ENCODE measurements at places on chromosomes 2 and 18. TPM values are rescaled to one million over a fixed set of nuclear protein-coding genes. Genes with fewer than 3 reads are reported as not detected.
A peak's percentile ranks its signal among the peaks of the same experiment; 100 is the strongest.

DNA sequence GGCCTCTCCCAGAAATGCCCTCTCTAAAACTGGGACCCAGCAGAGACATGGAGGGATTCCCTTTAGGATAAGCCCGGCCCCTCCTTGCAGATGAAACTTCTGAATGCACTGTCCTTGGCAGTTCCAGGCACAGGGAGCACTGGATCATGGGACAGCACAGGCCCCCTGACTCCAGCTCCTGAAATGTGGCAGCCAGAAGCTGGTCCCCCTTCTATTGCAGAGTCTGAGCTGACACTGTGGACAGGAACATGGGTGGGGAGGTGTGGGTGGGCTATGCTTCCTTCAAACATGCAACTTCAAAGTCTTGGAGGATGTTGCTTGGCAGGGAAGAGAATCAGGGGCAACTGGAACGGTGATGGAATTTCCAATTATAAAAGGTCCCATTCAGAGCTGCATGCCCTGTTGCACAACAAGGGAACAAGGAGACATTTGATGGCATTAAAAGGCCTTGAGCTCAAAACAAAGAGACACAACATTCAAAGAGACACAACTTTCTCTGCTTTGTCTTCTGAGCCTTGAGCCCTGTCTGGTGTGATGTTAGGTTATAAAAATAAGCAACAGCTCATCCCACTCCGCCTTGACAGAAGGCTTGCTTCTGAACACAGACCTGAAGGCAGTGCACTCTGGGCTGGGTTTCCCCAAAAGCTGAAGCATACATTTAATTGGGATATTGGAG lies 239.0 kb downstream of the OSR1 start:
- DNase-seq: no peak

DNA sequence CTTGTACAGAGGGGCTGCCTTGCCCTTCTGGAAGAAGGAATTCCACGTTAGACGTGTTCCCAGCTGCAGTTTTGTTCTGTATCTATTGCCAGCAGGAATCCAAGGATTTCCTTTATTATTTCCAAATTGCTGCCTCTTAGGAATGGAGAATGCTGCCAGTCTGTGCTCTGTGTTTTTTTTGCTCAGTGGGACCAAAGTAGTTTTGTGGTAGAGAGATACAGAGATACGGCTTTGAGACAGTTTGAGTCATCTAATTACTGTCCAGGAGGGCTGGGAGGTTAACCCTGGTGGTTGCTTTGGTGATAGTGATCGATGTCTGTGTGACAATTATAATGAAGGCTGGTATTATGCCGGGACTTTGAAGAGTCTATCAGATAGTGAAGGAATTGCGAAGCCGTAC lies 26.3 kb downstream of the ASAP2 start:
- no peak for DNase-seq

- no peak for DNase-seq
These were observed 45.1 kb upstream of the RAB27B start for GRCh38 chr18:54783139-54783538.

DNA sequence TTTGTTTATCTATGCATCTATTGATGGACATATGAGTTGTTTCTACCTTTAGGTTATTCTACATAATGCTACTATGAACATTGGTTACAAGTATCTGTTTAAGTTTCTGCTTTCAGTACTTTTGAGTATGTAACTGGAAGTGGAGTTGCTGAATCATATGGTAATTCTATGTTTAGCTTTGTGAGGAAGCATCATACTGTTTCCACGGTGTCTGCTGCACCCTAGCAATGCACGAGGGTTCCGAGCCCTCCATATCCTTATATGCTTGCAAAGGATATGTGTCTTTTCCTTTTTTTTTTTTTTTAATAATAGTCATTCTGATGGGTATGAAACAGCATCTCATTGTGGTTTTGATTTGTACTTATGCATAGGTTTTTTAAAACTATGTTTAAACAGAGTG lies 83.7 kb downstream of the FMNL2 start:
- DNase-seq: no peak

DNA sequence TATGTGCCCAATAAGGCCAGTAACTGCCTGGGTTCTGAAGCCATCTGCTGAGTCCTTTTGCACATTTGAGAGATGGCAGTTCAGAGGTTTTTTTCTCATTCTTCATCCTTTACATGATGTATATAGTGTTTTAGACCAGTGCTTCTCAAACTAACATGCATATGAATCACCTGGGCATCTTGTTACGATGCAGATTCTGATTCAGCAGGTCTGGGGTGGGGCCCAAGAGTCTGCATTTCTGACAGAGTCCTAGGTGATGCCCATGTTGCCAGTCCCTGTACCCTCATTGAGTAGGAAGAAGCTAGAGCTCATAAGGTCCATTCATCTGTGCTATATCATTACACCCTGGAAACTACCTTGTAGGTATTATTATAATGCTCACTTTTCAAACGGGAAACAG lies 3.8 kb downstream of the SMYD5 start:
- no peak for DNase-seq

DNA sequence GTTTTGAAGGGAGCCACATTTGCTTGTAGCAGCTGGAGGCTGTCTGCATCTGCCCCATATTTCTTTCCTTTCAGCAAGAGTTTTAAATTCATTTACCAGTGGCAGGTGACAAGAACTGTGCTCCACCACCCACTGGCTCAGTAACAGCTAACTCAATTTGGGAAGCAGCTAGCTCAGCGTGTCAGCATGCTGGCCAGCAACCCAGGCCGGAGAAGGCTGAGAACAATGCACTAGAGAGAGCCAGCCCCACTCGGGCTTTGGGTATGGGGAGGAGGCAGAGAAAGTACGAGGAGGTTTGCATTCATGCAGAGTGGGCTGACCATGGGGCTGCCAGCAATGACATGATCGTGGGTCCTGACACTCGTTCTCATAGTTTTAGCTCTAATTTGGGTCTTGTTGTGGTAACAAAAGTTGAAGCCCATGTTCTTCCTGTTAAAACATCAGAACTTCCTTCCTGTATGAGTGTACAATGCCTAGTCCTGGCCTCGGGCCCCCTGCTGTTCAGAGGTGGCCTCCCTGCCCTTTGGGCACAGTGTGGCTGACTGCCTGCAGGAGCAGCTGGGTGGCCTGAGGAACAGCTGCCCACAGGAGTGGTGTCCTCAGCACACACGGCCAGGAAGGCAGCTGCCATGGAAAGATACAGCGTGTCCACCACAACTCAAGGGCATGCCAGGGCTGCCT lies 23.0 kb downstream of the CDC42EP3 start:
- DNase-seq: no peak

GRCh38 chr18:45201489-45201888 lies 413.8 kb upstream of the SLC14A2 start:
- DNase-seq: no peak

DNA sequence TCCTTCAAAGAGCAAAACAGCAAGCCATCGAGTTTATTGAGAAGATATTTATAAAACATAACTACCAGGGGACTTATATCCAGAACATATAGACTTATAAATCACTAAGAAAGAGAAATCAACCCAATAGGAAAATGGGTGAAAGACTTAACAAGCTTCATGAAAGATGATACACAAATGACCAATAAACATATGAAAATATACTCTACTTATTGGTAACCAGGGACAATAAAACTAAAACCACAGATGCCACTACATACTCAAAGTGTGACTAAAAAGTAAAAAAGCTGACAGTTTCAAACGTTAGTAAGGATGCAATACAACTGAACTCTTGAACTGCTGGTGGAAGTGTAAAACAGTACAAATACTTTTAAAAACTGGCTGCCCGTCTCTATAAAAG lies 154.3 kb downstream of the TMEM163 start:
- no peak for DNase-seq

DNA sequence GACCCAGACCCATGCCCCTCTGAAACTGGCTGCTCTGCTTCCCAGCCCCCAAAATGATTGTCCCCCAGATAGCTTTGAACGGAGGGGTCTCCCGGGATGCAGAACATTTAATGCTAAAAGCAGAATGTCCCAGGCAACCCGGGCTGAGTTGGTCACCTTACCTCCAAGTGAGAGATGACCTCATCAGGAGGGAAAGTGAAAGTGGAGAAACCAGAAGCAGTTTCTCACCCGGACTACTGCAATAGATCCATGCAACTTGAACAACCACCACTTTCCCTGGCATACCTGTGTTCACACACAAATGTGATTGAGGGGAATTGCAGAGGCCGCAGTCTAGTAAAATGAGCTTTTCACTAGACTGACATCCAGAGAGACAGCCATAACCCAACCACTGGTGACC lies 75.3 kb upstream of the NPAS2 start:
- DNase-seq: peak; percentile 57

- DNase-seq: no peak
These were observed 202.9 kb upstream of the TPO start for GRCh38 chr2:1210352-1210751.

GRCh38 chr2:216568576-216568975 lies 64.6 kb upstream of the IGFBP2 start:
- no peak for DNase-seq

DNA sequence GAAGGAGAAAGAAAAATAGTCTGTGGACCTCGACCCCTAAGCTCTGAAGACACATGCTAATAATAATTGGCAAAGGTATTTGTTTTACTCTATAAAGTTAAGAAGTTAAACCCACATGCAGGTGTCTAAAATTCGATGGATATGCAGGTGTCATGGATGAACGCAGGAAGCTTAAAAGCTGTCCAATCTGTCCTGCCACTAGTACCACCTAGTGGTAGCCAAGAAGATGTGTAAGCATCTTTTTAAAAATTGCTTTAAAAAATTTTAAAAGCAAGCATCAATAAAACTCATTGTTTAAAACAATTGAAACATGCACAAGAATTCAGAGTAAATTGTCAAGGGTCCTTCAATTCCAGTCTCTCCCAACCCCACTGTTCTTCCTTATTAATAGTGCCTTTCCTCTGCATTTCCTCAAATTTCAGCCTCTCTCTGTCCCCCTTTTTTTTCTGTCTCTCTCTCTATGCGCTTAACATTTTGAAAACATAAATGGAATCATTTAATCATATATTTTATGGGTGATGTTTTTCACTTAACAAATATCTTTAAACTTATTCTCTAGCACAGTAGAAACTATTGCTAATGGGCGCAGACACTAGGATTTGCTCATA lies 30.6 kb upstream of the PPP3R1 start:
- DNase-seq: peak; percentile 42

- no peak for DNase-seq
These were observed 404.8 kb downstream of the TXNL1 start for GRCh38 chr18:56233595-56233994.

DNA sequence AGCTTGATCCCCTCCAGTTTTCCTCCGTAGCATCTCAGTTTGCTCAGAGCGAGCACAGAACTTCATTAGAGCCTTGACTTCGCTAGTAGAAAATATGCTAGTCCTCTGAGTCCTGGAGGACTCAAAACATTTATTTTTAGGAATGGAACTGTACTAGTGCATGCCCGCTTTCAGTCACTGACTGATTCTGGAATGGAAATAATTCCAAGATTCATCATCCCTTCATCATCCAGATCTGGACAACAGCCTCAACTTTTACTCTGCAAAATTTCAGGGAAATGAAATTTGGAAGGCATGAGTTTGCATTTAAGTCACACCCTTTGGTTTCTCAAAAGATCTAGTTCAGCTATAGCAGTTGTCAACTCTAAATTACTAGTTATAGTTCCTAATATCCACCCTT lies 304.6 kb downstream of the XIRP2 start:
- DNase-seq: no peak

DNA sequence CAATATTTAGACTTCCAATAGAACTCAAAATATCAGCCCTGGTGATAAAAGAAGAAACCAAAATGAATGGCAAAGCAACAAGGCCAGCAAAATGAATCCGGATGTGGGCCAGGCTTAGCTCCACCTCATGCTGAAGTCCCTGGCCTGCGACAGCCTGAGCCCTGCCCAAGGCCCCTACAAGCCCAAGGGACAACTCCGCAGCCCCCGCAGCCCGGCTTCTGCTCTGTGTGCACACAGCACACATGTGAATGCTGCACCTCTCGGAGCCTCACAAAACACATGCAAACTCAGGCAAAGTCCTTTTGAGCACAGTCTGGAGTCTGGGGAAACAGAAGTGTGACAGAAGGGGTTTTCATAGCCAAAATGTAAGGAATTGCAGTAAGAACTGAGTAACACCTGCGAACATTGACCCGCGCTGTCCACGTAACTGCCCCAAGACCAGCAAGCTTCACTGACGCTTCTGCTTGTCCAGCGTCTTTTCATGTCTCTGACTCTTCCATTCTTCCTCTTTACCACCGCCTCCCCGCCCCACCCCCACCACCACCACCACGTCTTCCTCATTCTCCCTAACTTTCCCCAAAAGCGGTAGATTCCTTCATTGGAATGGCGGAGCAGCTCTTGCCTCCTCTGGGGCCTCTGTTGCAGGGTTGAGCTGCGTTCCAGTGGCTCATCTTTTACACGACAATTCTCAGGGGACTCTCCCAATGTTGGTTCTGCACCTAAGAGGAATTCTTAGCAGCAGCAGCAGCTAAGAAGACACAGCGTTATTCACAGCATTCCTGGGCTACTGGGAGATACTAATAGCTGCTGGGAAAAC lies 136.4 kb upstream of the COPS8 start:
- DNase-seq: no peak

- no peak for DNase-seq
These were observed 59.7 kb downstream of the NPPC start for GRCh38 chr2:231866450-231866849.

GRCh38 chr2:30803281-30803680 lies 4.0 kb downstream of the CAPN13 start:
- no peak for DNase-seq

DNA sequence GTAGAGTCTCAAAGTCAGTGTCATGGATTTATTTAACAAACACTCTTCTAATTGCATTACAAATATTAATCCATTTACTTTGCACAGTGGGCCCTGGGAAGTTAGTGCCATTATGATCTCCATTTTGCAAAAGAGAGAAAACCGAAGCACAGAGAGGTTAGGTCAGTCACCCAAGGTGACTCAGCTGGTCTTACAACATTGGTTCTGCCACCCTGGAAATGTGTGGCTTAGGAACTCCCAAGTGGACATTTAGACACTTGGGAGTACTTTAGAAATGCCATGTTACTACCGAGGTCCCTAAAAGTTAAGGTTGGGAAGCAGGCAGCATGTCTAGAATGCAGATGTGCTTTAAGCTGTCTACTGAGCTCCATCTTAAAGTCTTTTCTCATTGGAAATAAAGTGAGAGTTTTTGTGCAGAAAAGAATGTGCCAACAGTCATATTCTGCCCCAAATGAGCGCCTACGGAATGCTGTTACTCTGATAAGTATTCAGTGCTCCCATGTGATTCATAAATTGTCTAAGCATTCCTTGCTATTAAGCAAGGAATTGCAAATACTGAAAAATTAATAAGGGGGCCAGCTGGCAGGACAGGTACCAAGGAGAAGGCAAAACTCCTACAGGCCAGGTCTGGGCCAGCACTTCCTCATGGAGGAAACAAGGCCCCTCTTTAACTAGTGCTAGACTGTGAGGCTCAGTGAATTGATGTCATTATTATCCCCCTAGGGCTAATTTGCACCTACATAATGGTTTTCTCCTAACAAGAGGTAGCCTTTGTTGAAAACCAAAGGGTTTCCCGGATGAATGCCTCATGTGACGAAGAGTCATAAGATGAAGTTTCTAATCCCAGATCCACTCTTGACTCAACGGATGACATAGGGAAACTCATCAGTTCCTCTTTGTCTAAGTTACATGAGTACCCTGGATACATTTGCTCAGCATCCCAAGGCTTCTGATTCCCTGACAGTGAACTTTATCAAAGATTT lies 16.3 kb downstream of the NRP2 start:
- DNase-seq: no peak

SLC9A2 gene
- polyA plus RNA-seq: 3.5 TPM

CD226 gene
- 1.6 TPM for polyA plus RNA-seq

GALNT5 gene
- 29.2 TPM for polyA plus RNA-seq

BIN1 gene
- 54.3 TPM for polyA plus RNA-seq

EGR4 gene
- polyA plus RNA-seq: 0.01 TPM
